ENCODE measurements at places on chromosomes 3 and 15.

- DNase-seq, result no peak
Measured at GRCh38 chr15:62697636-62698035, 344.9 kb upstream of the TPM1 start.

- DNase-seq, result no peak
Measured at GRCh38 chr3:23129117-23129516, 74.0 kb upstream of the UBE2E2 start.

DNA sequence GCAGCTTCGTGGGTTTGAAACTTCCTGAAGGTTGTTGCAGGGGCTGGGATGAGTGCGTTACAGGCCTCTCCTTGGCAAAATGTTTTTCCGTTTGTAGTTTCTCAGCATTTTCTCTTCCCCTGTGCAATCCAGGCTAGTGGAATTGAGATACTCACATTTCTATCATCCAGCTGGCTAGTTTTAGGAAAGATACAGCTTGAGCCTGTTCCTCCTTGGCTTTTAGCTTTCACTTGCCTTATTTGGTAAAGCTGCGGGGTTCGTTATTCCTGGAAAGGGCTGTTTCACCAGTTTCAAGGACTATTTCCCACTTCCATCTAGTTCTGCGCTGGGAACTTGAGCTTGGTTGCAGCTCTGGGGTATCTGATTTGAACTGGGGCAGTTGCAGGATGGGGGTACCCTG lies 90.3 kb downstream of the ITPR1 start:
- no peak for DNase-seq

- DNase-seq, result peak; percentile 69
Measured at GRCh38 chr3:188624384-188624783, 470.4 kb downstream of the LPP start.
